SJCRH30 (cell line): ENCODE measurements at places on chromosomes 3 and 15.

GRCh38 chr15:75181780-75182179, 19.9 kb upstream of the C15orf39 start:
- DNase-seq, result no peak

- DNase-seq, result peak; percentile 59
These were observed 171.0 kb upstream of the NECTIN3 start for GRCh38 chr3:110900576-110900975.

DNA sequence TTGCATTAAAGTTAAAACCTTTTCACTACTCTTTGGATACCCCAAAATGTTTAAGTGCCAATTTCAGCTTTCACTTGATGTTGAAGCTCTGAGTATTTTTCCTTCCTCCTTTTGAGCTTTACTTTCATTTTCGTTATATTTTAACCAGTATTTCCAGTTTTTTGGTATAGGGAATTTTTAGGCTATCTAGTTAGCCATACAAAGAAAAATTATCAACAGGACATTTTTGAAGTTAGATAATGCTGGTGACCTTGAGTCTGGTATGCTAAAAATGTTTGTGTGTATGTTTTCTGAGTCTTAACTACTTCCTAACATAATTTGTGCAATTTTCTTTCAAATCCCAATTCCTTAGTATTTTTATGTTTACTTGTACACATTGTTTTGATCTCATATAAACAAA, 284.8 kb downstream of the OTOL1 start:
- no peak for DNase-seq

DNA sequence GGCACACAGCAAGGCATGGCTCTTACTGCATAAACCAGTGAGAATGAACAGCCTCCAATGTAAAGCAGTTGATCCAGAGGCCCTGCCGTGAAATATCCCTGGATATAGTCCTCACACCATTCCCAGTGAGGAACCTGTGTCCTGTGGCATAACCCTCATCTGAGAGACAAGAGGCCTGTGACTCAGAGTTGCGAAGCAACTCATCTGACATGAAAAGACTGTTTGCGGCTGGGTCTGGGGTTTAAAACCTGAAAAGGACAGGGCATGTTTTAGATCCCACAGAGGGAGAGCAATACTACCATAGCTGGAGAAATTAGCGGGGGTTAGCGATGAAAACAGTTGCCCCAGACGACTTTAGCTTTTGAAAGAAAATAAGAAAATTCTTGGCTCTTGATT, 165.3 kb upstream of the BHLHE40 start:
- no peak for DNase-seq

DNA sequence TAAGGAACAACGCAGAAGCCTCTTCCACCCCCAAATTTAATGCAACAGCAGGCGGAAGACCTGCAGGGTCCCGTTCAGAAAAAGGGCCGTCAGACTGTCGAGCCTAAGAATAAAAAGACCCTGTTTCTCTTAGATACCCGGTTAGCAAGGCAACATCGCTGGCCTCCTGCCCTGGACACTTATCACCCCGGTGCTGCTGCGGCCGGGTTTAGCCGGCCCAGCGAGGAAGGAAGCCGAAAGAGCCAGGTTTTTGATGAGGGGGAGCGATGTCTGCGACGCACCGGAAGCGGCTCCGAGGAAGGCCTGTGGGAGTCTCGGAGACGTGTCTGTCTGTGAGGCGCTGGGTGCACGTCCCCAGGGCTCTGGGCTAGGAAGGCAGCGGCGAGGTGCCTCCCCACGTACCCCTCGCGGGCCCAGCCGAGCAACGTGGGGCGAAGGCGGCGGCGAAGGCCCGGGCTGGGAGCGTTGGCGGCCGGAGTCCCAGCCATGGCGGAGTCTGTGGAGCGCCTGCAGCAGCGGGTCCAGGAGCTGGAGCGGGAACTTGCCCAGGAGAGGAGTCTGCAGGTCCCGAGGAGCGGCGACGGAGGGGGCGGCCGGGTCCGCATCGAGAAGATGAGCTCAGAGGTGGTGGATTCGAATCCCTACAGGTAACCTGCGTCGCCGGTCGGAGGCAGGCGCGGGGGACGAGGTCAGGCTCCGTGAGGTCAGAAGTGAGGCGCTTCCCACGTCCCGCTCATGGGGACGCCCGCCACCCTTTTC, at the start of gene UBA5:
Gene UBA5, plus strand, starts transcription at position 278 of the 759 bp plus-strand sequence. Its CDS starts 209 bp downstream, at position 487.
- DNase-seq, result peak; percentile 80

- DNase-seq, result peak; percentile 56
These were observed 464.9 kb downstream of the MFSD1 start for GRCh38 chr3:159266779-159267178.

DNA sequence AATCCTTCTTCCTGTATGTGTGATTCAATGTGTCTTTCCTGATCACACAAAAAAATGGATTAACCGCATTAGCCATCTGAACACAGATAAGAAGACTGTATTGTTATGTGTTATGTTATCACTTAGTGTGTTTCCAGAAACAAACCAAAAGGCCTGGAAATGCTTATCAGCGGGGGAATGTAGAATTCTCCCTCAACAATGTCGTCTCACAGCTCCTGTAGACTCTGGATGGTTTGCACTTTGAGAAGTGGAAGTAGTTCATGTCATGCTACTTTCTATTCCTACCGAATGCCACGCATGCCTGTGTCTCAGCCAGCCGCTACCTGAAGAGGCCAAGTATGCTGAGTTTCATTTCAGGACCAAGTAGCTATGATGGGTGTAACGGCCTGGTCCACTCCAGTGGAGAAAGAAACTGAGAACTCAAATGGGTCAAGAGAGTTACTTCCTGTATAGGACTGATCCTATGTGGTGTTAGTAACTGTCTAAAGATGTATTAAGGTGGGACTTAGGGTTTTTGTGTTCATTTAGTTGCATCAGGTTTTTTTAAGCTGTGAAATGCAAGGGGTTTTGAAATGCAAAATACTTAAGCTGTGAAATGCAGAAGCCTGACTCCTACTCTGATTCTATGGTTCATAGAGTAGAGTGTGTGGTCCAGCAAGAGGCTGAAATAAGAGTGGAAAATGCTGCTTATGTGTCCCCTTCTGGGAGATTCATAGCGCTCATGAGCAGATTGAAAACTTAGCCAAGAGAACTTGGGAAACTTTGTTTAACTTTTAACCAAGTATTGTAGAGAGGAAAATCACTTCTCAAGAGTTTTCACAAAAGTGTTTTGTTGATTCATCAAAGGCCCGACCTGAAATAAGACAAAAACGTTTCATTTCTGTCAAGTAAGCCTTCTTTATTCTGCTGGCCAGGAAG, 118.5 kb upstream of the LMOD3 start:
- no peak for DNase-seq

GRCh38 chr3:157754451-157754850, 251.2 kb upstream of the VEPH1 start:
- no peak for DNase-seq

GRCh38 chr15:40591389-40591788, 2.7 kb upstream of the KNL1 start:
- peak; percentile 49 for DNase-seq

DNA sequence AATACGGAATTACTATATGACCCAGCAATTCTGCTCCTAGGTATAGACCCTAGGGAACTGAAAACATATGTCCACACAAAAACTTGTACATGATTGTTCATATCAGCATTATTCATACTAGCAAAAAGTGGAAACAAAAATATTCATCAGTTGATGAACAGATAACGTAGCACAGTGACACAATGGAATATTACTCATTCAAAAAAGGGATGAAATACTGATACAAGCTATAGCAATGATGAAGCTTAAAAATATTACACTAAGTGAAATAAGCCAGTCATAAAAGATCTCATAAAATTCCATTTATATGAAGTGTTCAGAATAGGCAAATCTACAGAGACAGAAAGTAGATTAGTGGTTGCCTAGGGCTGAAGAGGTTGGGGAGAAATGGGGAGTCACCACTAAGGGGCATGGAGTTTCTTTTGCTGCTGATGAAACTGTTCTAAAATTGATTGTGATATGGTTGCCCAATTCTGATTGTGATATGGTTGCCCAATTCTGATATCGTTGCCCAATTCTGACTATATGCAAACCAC, 10.5 kb downstream of the C15orf61 start:
- no peak for DNase-seq

DNA sequence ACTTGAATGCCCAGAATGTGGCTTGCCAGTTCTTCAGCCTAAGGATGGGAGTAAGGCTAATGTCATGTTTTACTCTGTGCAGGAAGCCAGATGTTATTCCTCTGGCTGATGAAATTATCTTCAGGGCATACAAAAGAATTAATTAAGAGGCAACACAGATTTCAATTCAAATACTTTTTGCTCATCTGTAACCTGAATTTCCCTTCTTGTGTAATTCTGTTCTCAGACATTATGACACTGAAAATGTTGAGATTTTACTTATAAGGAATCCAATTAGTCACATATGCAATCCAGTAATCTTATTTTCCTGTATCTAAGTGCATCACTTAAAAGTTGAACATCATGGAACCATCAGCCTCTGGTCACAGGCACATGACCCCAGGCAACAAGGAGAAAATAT, 136.5 kb downstream of the CPNE4 start:
- no peak for DNase-seq

DNA sequence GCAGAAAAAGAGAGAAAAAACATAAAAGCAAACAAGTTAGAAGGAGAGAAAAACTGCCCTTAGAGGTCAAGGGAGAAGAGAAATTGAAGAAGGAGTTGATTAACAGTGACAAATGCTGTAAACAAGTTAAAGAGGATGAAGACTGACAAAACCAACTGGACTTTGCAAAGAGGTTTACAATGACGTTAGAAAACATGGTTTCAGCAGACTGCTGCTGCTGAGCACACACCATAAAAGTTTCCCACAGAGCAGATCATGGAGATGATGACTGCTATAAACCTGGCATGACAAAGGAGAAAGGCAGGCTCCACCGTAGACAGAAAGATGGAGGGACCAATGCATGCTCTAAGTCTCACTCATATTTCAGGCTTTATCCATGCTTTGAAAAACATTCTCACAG, 78.7 kb downstream of the POLQ start:
- DNase-seq, result peak; percentile 65

DNA sequence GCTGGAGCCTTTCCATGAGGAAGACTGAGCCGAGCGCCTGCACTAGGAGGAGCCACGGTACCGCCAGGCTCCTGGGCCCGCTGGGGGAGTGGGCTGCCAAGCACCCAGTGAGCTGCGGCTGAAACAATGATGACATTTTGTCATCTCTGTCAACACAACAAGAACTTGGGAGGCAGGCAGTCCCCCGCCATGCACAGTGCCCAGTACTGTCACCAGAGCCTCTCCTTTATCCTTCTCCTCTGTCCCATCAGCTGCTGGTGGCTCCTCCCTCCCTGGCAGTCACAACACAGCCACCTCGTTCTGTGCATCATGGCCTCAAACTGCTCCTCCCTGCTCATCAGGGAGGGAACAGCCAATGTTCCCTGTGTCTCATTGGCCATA, 34.0 kb upstream of the PCSK6 start:
- no peak for DNase-seq

- no peak for DNase-seq
These were observed 21.2 kb downstream of the TFG start for GRCh38 chr3:100730524-100730923.

DNA sequence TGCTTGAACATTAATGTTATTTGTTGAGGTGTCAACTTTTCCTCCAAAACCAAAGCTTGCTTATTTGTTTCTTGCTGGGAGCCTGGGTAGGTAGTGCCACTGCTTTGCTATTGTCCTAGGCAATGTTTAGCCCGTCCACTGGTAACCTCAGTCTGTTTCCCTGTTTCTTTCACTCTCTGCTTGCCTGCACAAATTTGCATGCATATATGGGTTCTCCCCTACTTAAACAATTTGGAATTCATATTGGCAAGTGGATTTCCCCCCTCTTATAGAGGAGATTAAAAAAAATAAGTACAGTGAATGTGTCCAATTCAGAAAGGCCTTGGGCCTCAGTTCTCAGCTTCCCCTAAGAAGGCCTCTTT, 45.0 kb upstream of the BOC start:
- no peak for DNase-seq

GRCh38 chr15:73258271-73259108, 110.3 kb downstream of the HCN4 start:
- DNase-seq, result no peak

DNA sequence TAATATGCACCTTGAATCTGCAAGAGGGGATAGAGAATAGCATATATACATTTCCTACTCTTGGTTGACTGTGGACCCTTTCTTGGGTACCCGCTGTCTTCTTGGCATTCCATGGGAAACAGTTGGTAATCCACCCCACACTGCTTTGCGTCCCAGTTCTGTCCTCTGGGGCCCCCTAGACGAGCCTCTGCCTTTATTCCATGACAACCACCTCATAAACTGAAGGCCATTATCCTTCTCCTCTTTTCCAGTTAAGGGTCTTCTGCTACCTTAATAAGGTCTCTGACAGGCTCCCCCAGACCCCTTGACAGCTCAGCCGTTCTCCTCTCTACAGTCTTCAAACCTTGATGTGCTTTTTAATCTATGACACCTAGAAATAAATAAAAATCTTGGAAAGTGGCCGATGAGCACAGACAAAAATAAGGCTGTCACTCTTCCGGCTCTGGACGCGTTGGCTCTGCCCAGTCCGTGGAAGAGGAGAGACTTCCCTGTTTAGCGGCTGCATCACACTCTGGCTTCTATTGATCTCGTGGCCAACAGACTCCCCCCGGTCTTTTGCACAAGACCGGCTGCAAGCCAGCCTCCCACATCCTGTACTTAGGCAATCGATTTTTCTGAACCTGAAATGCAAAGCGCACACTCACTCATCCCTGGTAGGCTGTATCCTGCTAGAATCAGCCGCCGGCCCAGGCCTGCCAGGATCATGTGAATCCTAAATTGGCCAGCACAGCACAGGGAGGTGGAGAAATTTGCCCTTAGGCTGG, 251.0 kb upstream of the TLE3 start:
- DNase-seq, result no peak

DNA sequence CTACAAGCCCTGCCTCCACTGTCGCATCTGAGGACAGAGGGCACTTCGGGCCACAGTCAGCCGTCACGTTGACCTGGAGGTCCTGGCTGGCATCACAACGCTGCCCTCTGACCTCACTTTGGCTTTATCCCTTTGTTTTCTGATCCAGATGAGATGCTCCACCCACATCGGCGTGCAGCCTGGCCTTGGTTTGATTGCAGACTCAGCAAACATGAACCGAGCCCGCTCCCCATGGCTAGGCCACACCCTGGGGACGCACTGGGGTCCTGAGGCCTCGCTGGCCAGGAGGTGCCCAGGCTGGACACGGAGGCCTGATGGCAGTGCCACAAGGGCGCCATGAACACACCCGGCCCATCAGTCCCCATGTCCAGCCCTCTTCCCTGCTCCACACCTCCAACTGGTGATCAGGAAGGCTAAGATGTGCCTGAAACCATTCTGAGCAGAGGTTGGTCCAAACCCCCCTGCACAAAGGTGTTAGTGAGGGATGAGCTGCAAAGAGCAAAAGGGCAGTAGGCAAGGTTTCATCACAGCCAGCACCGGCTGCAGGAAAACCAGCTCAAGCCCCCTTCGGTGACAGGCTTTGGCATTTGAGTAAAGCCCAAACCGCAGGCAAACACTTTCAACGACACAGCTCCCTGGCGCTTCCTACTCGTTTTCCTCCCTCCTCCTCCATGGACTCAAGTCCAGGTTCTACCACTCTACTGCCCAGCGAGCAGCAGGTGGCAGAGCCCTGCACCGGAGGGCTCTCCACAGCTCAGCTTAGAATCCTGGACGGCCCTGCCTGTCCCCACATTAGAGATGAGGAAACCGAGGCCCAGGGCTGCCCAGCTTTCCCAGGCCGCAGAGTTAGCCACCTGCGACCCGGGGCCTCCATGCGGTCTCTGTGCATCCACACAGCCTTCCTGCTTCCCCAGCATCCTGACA, 165.8 kb downstream of the NUP210 start:
- DNase-seq, result no peak

- DNase-seq, result no peak
These were observed 607.8 kb downstream of the SI start for GRCh38 chr3:164470471-164470870.
